Fibroblast of pulmonary artery (primary cell): ENCODE measurements at places on chromosomes 6 and 20.

- no peak for DNase-seq
Measured at GRCh38 chr6:134015719-134016557, 36.5 kb downstream of the SLC2A12 start.

DNA sequence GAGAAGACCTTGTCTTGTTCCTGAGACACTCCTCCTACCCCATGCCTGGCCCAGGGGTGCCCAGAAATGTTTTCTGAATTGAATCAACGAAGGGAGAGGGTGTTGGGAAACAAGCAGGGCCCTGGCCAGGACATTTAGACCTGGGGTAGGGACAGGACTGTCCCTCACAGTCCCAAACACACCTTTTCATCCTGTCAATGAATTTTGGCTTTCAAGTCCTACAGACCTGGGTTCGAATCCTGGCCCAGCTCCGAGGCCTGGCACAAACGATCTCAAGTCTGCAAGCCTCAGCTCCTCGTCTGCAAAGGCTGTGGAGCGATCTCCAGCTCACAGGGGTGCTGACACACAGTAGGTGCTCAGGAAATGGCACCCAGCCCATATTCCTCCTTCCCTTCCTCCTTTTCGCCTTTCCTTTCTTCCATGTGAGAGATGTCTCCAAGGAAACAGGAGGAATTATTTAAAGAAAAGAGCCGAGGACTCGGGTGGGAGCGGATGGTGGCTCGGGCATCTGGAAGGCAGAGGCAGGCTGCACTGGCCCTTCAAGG is 7.3 kb upstream of the DLGAP4 start:
- no peak for DNase-seq

DNA sequence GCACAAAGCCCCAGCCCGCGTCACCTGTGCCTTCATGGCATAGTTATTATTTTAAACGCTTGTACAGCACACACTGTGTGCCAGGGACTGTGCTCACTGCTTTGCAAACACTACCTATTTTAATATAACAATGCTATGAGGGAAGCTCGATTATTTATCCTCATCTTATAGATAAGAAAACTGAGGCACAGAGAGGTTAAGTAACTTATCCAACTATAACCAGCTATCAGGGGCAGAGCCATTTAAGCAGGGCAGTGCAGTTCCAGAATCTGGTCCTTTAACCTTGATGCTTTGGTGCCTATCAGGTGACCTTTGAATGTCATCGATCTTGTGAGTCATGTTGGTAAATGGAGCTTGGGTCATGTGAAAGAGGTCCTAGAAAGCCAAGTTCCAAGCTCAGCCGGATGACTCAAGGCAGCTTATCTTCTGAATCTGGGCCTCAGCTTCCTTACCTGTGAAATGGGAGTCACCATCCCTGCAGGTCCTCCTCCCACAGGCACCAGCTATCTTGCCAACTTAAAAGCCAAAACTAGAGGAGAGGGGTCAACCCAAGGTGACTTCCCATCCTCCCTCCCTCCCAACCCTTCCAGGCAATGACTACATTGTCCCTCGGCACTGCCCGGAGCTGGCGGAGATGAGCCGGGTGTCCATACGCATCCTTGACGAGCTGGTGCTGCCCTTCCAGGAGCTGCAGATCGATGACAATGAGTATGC is 56.4 kb upstream of the TTPAL start:
- DNase-seq, result no peak

DNA sequence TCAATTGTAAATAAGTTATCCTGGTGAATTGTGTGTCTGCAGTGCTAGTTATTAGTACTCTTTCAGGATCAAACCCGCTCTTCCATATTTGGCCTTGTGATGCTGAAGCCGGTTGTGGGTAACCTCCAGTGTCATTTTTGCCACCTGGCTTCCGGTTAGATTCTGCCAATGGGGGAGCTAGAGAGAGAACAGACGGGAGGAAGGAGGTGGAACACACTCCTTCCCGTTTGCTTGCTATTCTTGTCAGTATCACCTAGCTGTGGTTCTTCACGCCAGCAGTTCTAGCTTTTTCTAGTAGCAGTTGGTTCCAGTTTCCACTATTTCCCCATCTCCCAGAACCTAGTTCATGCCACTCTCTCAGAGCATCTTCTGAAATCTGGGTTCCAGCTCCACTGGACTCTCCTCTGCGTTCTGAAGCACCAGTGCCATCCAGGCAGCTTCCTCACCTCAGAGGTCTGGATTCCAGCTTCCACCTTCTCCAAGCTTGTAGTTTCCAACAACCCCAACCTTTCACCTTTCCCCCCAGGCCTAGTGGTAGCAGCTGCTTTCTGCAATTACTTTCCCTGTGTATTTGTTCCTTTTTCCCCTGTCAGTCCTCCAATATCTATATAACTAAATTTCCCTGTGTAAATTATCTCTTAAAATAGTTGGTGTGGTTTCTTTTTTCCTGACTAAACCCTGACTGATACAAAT is 46.9 kb upstream of the LOC128125822 start:
- no peak for DNase-seq

- DNase-seq, result no peak
Measured at GRCh38 chr6:104227508-104227907, 632.2 kb downstream of the HACE1 start.

- no peak for DNase-seq
Measured at GRCh38 chr6:42599558-42599957, 35.7 kb downstream of the UBR2 start.
